Activated effector memory CD4-positive, alpha-beta T cell treated with anti-CD3 and anti-CD28 coated beads, Interleukin-2, amount 50 U/mL, for 16 hours (primary cell): ENCODE measurements at places on chromosomes 1 and 21.
A peak's percentile ranks its signal among the peaks of the same experiment; 100 is the strongest.

DNA sequence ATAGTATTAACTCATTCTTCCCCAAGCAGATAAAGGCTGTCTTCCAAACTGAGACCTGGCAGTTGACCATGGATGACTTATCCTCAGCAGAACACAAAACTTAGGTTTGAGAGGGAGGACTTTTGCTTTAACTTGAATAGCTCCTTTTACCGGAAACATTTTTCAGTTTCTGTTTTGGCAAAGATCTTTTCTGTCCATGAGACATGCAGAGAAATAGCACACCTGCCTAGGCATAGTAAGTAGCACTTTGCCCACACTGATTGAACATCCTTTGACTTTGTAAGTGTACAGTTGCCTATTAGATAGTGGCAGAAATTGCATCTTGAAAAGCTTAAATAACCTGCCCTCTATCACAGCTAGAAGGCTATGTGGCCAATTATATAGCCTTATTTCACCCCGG is 1962.5 kb downstream of the MRPL39 start:
- no peak for DNase-seq

- no peak for DNase-seq
These were observed 115.3 kb upstream of the IFFO2 start for GRCh38 chr1:19071674-19072281.

DNA sequence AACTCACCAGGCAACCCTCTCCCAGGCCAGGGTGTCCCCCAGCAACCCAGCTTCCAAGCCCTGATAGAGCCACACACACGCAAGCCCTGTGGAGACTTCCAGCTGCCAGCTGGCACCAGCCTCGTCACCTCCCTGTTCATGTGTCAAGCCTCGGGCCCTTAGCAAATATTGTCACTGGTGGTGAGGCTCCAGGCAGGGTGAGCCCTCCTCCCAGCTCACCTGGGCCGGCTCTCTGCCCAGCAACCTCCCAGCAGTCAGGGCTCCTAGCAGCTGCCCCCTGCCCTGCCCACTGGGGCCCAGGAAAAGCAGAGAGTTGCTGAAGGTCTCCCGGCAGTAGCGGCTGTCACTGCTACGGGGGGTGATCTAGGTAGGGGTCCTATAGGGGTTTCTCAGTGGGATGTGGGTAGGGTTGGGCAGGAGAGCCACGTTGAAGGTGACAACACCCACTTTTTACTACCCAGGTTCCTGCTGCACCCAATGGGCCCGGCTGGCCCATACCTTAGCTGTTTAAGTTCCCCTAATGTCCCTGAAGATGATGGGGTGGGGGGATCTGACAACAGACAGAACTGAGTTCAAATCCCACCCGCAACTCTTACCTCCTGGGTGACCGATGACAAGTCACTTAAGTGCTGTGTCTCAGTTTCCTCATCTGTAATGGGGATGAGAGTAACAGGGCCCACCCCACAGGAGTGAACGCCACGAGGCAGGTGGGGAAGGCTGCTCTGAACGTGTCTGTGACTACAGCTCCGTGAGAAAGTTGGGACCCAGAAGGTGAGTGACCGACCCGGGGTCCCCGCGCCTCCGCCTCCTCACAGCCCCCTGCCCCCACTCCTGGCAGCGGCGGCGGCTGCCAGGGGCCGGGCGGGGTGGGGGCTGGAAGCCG is 678 bp downstream of the TTC39A start:
- no peak for DNase-seq

GRCh38 chr1:230633469-230633868 is 8.8 kb upstream of the COG2 start:
- DNase-seq: no peak

DNA sequence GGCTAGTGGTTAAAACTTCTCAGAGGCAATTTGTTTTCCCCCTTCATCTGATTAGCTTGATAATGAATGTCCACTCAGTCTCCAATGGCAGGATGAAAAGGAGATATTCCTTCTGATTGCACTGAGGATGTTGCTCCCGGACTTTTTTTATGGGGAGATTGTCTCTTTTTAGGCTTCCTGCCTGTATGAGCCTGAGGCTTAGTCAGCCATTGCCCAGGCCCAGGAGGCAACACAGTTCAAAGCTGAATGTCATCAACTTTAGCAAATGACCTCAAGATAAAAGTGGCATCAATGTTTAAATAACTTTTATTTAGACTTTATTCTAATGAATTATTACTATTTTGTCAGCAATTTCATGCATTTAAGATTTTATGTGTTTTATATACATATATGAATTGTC is 162.9 kb upstream of the PTBP2 start:
- DNase-seq: no peak

GRCh38 chr1:216549796-216550195 is 126.5 kb upstream of the USH2A start:
- no peak for DNase-seq

DNA sequence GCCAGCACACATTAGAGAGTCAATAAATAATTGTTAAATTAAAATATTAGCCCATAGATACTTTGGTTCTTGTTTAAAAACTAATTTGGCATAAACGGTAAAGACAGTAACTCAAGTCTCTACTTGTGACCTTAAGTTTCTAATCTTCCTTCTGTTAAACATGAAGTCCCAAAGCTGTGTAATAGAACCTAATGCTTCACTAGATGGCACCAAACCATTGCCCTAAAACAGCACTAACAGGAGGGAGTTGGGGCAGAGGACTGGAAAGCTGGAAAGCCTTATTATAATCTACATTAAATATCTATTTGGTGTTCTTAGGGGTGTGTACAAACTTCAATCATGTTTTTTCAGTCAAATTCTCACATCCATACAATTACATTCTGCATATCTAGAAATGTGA is 176.7 kb downstream of the OLFM3 start:
- no peak for DNase-seq

GRCh38 chr1:228282329-228283042 is 74.6 kb downstream of the OBSCN start:
- peak; percentile 45 for DNase-seq

DNA sequence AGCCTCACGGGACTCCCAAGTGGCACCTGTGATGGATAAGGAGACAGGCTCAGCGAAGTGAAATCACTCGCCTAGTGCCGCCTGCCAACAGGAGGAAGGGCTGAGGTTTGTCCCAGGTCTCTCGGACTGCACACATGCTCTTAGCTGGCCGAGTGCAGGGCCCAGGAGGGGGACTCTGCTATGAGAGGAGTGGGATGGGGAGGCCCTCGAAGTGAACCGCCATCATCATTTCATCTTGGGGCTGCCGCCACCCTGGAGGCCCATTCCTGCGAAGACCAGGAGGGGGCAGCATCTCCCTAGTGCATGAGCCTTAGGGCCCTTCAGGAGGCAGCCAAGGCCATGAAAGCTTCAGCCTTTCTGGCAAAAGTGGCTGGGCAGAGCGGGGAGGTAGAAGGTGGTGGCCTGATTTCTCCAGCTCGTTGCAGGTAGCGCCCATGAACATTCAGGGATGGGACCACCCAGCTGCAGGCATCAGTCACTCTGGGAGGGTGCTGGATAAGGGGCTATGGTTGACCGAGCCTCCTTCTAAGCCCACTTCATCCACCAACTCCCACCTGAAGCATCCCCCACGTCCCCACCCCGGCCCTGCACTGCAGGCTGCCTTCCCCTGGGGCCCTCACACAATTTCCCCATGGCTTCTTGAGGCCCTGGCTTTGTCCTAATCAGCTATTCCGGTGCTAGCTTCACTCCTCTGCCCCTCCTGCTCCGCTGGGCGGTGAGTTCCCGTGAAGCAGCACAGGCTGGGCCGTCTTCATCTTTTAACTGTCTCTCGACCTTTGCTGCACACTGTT is 17.2 kb upstream of the RASSF5 start:
- peak; percentile 89 for DNase-seq

DNA sequence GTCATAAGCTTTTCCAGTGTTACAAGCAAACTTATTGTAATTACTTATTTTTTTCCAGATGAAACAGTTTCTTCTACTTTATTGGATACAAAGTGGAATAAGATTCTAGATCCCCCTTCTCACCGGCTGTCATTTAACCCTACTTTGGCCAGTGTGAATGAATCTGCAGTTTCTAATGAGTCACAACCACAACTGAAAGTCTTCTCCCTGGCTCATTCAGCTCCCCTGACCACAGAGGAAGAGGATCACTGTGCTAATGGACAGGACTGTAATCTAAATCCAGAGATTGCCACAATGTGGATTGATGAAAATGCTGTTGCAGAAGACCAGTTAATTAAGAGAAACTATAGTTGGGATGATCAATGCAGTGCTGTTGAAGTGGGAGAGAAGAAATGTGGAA is 95.5 kb downstream of the ZFYVE9 start:
- DNase-seq: no peak

GRCh38 chr1:15368888-15369287 is 40.8 kb upstream of the EFHD2 start:
- DNase-seq: no peak

GRCh38 chr1:180256341-180257027 is 26.4 kb downstream of the LHX4 start:
- DNase-seq: no peak

- no peak for DNase-seq
These were observed 64.8 kb upstream of the ATP1A1 start for GRCh38 chr1:116308276-116308675.

DNA sequence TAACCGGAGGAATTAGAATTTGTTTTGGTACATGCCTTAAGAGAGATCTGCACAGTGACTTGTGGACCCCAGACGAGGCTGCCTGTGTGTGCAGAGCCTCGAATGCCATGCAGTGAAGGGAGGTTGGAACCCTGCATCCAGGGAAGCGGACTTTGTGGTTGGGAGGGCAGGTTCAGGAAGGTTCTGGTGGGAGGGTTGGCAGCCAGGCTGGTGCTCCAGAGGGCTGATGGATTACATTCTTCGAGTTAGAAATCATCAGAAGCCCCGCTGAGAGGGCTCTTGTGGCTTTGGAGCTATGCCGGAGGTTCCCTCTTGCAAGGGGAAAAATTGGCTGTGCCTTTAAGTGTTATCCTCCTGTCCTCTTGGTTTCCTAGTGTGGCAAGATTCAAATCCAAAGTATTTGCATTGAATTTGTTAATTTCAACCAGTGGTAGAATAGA is 21.1 kb downstream of the ROR1 start:
- no peak for DNase-seq

- DNase-seq: no peak
These were observed 7.1 kb upstream of the UBXN10 start for GRCh38 chr1:20178634-20179370.

- DNase-seq: no peak
These were observed 31.7 kb upstream of the RC3H1 start for GRCh38 chr1:174053826-174054225.

DNA sequence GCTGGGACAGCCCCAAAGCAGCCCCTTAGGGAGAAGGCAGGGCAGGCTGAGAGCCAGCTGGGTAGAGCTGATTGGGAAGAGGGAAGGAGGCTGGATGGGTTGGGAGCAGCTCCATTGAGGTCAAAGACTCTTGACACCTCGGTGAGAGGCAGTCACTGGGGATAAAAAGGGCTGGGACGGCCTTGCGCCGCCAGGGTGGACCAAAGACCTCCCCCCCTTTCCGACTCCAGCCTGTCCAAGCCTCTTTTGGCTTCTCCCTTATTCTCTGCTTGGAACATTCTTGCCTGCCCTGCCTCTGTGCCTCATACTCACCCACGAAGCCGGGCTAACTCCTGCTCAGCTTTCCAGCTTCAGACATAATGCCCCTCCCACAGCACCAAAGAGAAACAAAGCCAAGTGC is 51.1 kb downstream of the LRRC38 start:
- DNase-seq: no peak

GRCh38 chr1:149977345-149977744 is 33.2 kb downstream of the OTUD7B start:
- DNase-seq: no peak

- DNase-seq: peak; percentile 72
These were observed 42.3 kb upstream of the NFASC start for GRCh38 chr1:204828352-204828850.

DNA sequence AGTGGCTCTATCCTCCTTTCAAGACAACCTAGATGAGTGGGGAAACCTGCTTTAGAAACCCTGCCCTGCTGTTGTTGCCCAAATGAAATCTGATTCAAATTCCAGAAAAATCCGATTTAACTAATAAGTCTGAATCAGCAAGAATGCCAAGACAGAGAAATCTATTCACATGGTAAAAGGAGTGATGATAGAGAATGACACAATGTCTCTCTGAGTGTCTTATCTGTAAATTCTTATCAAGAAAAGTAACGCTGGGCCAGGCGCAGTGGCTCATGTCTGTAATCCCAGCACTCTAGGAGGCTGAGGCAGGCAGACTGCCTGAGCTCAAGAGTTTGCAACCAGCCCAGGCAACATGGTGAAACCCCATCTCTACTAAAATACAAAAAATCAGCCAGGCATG is 13.7 kb upstream of the GUCA2A start:
- no peak for DNase-seq

GRCh38 chr1:221240690-221241089 is 361.4 kb downstream of the HLX start:
- no peak for DNase-seq

GRCh38 chr1:105556266-105556665 is 1500.2 kb upstream of the PRMT6 start:
- DNase-seq: no peak

GRCh38 chr1:242788771-242789170 is 264.3 kb upstream of the PLD5 start:
- DNase-seq: no peak

DNA sequence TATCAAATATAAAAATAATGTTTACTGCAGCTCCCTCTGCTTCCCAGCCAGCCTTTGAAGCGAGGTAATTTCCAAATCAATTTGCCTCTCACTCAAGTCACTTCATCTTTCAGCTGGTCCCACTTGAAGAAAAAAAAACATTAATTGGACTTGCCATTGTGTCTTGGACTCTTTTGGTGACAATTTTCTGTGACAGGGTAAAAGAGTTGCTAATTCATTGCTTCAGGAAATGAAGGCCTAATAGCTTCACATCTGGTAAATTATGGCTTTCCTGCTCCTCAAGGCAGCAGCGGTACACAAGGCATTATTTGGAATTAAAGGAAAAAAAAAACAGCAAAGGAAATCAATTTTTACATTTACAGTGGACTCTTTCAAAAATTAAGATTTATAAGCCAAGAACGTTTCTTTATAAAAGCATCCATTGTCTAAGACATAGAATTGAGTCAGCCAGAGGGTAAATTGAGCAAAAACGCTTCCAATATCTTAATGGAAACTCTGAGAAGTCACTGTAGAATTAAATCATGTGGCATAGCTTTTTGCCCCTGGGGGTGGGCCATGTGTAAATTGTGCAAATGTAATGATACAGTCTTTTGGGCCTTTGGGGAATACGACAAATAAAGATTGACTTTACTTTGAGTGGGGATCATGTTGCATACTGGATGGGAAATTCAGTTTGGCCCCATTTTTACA is 102.5 kb downstream of the LYPLAL1 start:
- DNase-seq: no peak
